ENCODE measurements at places on chromosomes 5 and 9. TPM values are rescaled to one million over a fixed set of nuclear protein-coding genes. Genes with fewer than 3 reads are reported as not detected.

DNA sequence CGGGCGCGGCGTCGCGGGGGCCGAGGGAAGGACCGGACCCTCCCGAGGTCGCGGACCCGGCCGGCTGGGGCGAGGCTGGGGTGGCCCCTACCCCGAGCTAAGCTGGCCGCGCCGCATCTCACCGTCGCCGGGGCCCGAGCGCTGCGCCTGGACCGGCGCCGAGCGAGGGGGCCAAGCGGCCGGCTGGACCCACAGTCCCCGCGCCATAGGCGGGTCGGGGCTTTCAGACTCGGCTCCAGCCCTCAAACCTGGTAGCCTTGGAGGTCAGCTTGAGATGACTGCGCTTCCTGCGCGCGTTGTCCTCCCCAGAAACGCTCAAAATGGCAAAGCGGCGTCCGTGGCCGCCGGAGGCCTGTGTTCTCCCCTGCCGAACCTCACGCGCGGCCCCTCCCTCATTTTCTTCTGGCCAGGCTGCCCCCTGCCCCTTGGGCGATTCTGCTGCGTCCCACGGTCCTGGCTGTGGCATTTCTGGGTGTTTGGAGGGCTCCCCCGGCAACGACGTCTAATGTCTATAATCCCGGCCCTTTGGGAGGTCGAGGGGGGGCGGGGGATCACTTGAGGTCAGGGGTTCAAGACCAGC, 8.7 kb upstream of the GRIN1 start:
- DNase-seq: no peak

FLT4 gene
- 8.2 TPM for total RNA-seq

PRRC1 gene
- 28.3 TPM for total RNA-seq

GRCh38 chr9:87588339-87588738, 90.7 kb downstream of the DAPK1 start:
- no peak for DNase-seq

IDNK gene
- total RNA-seq: 3.5 TPM

GRCh38 chr5:1481266-1481958, 36.2 kb upstream of the SLC6A3 start:
- DNase-seq: no peak

DNA sequence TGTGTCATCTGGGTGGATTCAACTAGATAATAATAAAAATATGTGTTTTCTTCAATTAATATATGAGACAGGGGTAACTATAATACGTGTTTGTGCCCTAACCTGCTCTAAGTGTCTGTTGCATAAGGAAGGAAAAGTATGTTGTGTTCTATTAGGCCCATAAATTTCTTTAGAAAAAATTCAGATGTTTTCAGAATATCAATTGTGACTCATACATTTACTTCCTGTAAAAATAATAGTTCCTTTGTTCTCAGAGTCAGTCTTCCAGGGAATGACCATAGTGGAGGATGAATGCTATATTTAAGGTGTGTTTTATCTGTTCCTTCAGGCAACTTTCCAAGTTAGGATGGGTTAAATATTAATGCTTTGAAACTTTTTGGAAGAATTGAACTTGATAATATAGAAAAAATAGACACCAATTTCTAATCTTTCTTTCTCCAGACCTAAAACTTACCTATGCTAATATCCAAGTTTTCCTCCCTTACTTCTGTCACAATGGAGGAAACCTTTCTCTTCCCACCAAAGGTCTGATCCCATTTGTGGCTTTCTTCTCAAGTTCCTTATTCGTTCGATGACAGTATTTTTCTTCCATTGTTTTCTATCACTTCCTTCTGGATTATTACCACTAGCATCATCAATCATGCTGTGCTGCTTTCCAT, 49.9 kb downstream of the ISL1 start:
- DNase-seq: no peak

ACOT12 gene
- not detected for total RNA-seq

- DNase-seq: no peak
Measured at GRCh38 chr5:91848453-91848852, 465.3 kb upstream of the ARRDC3 start.

NOTCH1 gene
- 36.0 TPM for total RNA-seq

Measured in left cardiac atrium (tissue), 4 donors.